ENCODE measurements at places on chromosomes 2 and 18.

DNA sequence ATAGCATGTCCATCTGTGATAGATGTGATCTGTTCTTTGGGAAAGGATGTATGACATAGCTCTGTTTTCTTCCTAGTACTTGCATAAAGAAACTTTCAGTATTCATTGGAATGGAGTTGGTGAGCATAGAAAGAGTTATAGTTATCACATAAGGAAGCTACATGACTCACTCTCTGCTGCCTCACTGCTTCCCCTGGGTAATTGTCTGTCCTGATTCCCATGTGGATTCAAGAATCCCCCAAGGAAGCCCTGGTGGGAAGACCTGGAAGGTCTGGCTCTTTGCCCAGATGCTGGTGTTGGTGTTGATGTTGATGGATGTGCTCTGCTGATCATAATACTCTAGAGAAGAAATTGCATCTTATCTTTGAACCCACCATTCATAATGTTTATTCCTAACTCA is 60.6 kb downstream of the PTPN4 start:
- no peak for DNase-seq

DNA sequence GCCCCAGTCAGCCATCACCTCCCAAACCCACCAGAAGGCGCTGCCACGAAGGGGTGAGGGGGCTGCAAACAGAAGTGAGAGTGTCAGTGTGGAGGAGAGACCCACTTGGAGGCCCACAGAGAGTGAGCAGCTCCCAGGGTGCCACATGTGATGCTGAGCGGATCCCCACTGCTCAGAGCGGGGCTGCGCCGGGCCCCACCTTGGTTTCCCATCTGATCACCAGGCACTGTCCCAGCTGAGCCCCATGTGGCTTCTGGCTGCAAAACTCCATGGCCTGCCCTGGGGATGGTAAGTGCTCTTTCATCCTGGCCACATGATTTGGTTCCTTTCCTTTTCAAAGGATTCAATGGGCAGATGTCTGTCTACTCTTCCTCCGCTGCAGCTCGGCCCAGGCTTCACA is 23.8 kb downstream of the SNORC start:
- no peak for DNase-seq

DNA sequence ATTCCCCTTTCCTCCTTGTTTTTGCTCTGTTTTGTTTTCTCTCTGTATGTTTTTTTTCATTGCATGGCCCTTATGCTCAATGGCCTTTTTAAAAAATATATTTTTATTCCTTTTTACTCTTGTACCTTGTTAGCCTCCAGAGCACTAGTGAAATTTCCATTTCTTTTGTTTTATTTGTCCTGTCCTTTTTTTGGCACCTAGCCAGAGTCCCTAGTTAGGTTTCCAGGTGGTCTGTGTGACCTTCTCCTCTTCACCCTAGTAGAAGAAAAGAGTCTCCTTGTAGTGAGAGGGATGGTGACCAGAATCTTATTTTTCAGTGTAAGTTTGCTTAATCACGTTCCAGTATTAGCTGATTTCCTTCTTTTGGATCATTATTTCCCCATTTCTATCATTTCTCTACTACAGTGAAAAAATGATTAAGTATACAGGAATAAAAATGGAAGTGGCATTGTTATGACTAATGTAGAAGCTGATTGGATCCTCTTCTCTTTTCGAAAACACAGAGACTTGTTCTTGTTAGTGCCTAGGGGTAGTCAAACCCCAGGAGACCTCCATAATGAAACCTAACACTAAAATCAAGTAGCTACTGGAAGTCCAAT is 65.9 kb downstream of the NBEAL1 start:
- no peak for DNase-seq

DNA sequence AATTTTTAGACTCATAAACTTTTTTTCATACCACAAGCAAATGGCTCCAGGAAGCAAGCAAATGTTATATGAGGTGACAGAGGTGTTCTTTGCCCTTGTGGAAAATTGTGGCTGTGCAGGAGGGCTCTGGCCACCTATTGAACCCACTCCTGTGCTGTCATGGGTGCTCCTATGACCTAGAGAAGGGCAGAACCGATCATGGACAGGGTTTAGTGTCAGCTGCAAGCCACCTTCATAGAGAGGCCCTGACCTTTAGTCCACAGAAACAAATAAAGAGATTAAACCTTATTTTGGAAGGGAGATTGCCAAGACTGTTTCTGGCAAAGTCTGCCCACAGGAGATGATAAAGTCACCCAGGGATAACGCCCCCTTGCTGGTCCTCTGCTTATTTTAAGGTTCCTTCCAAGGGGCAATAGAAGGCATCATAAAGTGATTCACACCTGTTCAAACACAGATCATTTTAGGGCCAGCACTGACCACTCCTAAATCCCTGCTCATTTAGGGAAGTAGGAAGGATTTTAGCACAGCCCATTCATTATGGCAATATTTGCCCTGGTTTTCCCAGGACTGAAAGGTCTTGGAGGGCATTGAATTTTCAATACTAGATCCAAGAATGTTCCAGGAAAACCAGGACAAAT is 26.1 kb upstream of the STAT4 start:
- DNase-seq = no peak

GRCh38 chr18:22021701-22022100 is 147.7 kb upstream of the GATA6 start:
- DNase-seq = no peak

GRCh38 chr2:78201064-78201575 is 678.9 kb upstream of the LRRTM4 start:
- no peak for DNase-seq

DNA sequence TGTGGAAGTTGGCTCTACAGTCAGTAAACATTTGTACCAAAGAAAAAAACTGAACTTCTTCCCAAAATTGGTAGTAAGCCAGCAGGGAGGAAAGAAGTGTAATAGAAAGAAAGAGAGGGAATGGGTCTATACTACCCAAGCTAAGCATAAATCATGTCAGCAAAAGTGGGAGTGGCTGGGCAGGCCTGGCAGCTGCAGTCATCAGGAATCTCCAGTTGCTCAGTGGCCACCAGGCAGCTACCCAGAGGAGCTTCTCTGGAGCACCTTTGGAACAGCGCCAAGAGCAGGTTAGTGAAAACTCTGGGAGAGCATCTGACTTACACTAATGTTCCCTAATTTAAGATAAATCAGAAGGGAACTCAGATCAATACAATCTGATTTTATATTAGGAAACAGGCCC is 14.3 kb downstream of the FRZB start:
- no peak for DNase-seq

DNA sequence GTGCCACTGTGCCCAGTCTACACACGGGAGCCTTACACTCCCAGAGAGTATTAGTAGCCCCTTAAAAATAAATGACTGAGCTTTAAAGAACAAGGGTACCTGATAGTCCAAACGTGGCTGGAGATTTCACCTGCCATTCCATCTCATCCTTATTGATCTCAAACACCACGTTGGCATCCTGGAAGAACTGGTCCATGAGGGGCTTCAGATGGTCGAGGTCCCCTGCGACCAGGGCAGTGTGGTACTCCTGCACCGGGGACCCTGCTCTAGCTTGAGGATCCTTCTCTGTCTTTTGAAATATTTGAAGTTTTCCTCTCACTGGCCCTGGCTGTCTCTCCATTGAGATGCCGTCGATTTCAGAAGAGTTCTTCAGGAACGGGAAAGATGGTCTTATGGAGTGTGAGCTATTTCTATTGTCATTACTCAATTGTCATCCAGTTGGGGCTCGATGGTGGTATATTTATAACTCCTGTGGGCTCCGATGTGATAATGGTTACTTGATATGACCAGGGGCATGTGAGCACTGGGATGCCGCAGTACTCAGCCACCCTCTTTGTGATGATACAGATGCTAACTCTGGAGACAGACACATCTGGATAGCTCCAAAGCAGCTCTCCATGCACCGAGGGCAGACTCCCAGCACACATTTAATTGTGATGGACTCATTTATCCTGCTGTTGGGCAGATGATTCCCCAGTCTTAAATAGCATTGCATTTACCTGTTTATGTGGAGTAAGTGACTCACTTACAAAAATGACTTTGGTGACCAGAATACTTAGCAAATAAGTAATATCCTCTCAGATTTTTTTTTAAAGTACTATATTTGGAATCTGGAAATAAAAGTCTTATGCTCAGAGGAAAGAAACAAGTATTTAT is 22.8 kb downstream of the ASB18 start:
- DNase-seq = no peak

DNA sequence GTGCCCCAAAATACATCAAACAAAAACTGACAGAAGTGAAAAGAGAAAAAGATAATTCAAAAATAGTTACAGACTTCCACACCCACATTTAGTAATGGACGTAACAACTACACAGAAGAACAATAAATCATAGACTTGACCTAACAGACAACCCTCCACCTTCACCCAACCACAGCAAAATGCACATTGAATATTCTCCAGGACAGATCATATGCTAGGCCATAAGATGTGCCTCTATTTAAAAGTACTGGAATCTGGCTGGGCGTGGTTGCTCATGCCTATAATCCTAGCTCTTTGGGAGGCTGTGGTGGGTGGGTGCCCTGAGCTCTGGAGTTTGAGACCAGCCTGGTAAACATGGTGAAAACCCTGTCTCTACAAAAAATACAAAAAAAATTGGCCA is 20.0 kb downstream of the SLC66A2 start:
- no peak for DNase-seq

DNA sequence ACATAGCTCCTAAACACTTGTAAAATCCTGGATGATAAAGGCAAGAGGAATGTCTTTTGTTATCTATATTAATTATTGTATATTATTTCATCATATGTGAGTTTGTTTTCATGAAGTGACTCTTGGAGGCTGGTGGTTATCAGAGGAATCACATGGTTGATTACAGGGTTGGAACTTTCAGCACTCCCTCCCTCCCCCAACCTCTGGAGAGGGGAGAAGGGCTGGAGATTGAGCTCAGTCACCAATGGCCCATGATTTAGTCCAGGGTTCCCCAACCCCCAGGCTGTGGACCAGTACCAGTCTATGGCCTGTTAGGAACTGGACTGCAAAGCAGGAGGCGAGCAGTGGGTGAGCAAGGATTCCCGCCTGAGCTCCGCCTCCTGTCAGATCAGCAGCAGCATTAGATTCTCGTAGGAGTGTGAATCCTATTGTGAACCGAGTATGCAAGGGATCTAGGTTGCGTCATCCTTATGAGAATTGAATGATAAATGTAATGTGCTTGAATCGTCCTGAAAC is 37.7 kb downstream of the FBXO48 start:
- no peak for DNase-seq

DNA sequence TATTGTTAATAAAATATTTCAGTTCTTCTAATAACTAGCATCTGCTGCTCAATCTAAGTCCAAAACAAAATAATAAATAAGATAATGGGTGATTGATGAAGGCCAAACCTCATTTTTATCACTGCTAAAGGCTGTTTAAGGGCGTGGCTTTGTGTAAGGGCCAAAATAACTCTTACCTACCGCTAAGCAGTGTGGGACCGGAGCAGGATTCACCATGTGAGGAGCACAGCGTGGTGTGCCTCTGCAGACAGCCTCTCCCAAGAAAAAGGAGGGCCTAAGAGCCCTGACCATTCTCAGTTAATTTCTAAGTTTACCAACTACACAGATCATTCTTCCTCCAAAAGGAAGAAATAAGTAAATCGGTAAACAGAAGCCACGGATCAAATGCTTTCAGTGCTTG is 353.7 kb downstream of the ARL6IP6 start:
- no peak for DNase-seq

Measured in GM10248 (cell line).